ENCODE measurements at places on chromosomes 7 and 10.

DNA sequence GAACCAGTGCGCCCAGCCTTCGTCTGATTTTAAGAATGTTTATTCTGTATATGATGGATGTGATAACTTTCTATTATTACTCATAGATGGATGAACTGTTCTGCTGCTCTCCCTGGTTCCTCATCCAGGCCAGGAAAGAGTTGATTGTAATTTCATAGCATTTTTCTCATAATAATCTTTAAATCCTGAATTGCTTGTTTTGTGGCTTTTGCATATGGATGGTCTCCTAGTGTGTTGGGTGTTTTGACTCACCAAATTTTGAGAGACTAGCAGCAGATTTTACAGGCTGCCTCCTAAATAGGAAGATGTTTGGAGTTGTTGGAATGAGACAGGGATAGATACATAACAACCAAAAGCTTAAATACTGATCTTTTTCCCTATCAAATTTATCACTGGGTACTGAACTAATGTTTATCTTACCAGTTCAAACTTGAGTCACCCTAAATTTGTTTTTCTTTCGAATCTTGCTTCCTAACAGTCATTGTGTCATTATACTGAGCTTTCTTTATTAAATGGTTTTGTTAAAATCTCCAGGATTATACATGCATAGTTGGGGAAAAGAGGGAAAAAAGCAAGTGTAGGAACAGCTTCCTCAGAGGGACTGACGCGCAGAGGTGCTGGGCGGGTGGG is 106.0 kb upstream of the GATA3 start:
- no peak for DNase-seq

DNA sequence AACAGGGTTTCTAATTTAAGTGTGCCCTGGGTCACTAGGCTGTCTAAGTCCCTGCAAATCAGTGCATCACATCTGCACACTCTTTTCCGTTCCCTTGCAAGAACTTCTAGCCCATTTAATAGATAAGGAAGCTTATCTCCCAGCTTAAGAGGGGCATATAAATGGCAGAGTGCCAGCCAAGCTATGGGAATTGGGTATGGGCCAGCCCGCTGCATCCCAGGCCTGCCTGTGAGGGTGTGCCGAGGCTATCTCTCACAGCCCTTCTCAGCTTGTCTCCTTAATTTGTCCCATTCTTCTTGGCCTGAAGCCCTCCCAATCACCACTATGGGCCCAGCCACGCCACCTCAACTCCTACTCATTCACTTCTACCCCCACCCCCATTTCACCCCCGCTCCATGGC is 14.7 kb downstream of the AQP1 start:
- no peak for DNase-seq

DNA sequence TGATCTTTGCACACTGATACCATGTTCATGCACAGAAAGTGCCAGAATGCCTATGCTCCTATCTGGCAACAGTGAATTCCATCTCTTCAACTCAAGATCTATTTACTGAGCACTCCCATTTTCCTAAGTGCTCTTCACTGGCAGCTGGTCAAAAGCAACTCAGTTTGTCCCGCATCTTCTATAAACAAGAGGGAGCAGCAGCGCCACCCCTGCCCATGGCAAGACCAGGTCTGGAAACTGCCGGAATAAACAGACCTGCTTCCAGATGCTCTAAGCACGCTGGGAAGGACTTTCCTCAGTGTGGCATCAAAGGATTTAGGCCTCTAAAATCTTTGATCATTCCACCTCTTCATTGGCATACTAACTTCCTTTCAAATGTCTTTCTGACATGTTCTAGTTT is 104.4 kb upstream of the MACROH2A2 start:
- DNase-seq: no peak

- no peak for DNase-seq
These were observed 15.0 kb downstream of the CDK14 start for GRCh38 chr7:90611115-90611514.

DNA sequence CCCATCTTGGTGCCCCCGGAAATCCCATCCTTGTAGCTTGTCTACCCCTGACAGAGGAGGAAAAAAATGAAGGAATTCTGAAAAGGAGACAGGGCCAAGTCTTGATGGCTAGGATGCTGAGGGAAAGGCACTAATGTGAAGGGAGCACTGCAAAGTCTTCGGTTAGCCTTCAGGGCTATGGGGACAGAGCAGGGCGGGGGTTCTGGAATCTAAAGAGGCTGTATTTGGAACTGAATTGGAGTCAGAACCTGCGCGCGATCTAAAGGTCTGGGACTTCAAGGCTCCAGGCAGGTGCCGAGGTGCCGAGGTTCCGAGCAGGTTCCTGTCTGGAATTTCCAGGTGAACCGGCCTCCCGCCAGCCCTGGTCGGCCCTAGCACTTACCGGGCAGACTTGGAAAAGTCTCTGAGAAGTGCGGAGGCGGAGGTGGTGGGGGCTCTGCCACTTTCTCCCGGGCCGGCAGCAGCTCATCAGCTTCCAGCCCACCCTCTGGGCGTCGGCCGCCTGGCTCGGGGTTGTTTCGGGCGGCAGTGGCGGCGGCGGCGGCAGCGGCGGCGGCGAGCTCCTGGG is 781 bp downstream of the GBX1 start:
- no peak for DNase-seq

GRCh38 chr7:15813448-15813847 is 127.0 kb upstream of the MEOX2 start:
- no peak for DNase-seq

DNA sequence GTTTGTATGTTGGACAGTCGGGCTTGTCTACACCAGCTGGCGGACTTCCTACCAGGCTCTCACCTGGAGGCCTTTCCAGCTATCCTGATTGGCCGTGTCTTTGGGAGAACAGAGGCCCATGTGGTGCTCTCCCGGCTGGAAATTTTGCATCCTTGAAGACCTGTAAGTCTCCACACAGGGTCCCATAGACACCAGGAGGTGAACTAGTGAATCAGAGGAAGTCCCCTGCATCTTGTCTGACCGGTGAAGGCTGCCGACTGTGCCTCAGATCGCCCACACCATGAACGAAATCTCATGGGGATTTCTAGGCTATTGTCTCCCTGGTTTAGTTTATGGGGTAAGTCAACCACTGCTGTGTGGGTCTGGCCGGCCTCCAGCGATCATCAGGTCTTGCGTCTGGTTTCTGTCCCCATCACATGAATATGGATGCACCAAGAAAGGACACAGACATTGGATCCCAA is 108.4 kb upstream of the LYZL2 start:
- DNase-seq: no peak

GRCh38 chr7:94258418-94259300 is 136.0 kb upstream of the COL1A2 start:
- no peak for DNase-seq

DNA sequence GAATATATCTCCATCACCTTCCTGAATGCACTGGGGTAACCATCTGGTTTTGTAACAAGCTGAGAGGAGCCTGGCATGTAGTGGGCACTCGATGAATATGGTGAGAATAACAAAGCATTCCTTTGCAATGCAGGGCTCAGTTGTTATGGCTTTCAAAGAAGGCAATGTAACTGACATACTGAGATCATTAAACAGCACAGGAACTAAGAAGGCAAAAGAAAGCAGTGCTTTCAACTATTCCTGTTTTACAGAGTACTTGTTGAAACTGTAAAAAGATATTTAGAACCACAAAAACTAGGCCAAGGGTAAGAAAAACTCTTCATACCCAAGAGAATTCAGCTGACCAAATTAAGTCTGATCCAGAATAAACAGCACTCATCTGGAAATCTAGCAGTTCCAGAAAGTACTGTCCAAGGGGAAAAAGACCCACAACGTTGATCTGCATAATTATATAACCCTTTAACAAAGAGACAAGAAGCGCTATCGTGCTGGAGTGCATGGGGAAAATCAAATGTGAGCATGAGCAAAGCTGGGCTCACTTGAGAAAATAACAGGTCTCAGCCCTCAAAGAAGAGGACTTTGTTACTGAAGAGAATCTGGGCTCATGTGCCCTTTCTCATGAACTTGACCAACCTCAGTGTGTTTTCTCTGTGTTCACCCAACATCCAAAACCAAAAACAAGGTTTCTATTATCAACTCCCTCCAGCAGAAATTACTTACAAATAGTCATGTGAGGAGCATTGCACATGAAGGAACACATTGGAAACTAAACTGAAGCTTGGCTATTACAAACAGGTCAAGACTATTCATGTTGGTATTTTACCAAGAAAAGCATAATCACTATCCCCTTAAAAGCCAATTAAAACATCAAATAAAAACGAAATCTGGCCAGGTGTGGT is 116.2 kb downstream of the AVL9 start:
- DNase-seq: no peak
